Stimulated activated CD4-positive, alpha-beta T cell treated with anti-CD3 and anti-CD28 coated beads, Interleukin-15, amount 100 ng/mL, for 1 hour (primary cell): ENCODE measurements at places on chromosomes 12 and 14.

DNA sequence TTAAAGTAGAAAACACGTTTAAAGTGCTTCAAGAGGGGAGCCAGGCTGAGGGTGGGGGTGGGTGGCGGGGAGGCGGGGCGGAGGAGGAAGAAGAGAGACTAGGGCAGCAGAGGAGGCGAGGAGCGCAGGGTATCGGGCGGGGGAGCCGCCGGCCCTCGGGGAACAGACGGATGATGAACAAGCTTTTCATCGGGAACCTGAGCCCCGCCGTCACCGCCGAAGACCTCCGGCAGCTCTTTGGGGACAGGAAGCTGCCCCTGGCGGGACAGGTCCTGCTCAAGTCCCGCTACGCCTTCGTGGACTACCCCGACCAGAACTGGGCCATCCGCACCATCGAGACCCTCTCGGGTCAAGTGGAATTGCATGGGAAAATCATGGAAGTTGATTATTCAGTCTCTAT, 39.2 kb downstream of the ZCRB1 start:
- DNase-seq, result no peak

GRCh38 chr14:77104393-77104792, 6.3 kb downstream of the CIPC start:
- DNase-seq, result no peak

- no peak for DNase-seq
Measured at GRCh38 chr12:131385313-131386166, 325.4 kb upstream of the SFSWAP start.

DNA sequence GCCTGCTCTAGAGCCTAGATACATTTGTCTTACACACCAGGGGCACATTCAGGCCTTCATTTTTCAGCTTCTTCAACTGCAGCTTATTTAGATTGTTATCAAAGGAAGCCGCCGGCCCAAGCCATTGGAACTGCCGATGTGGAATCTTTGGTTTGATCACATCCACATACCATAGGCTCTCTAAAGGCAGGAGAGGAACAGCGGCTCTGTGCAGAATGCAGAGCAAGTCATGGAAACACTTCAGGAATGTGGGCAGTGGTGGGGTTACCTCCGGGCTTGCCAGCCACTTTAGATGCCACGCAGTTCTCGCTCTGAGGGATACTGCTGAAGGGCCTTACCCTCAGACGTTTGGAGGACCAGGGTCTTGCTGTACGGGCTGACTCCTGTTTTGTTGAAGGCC, 53.4 kb upstream of the PYGL start:
- no peak for DNase-seq

DNA sequence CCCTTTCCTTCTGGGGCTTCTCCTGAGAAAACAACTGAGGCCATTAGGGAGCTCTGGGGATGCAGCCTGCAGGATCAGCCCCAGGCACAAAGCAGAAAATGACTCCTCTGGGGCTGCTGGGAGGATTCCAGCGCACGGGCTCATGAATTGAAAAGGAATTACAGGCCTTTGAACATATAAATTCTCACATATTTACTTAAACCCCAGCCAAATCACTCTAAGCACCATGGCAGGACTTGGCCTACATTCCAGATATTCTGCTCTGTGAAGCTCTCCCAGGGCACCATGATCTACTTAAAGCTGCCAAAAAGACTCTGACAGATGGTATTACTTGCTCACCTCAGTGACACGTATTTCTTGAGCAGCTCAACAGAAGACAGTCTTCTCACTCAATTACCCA, 87.2 kb downstream of the ZFC3H1 start:
- DNase-seq, result no peak

DNA sequence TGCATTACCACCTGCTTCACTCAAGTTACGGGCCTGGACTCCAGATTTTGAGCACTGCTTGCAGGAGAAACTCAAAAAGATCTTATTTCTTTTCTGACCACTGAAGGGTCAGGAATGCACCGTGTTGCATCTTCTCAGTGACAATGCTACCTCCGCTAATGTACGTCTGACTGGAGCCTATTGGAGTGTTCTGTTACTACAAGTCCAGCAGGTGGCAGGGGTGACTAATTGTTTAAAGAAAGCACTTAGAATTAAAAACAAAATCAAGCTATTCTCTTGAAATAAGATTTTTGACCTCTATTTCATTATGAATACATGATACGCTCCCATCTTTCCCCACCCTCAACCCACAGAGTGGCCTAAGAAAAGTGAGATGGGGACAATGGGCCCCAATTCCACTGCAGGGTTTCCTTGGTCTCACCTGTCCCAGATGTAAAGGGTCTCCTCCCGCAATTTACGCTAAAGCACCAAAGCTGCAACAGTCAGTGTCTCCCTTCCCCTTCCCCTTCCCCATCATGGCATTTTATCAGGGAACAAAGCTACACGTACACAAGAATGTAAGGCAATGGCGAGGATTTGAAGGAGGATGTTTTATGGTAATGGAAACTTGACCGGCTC, 2.2 kb downstream of the TBPL2 start:
- no peak for DNase-seq

DNA sequence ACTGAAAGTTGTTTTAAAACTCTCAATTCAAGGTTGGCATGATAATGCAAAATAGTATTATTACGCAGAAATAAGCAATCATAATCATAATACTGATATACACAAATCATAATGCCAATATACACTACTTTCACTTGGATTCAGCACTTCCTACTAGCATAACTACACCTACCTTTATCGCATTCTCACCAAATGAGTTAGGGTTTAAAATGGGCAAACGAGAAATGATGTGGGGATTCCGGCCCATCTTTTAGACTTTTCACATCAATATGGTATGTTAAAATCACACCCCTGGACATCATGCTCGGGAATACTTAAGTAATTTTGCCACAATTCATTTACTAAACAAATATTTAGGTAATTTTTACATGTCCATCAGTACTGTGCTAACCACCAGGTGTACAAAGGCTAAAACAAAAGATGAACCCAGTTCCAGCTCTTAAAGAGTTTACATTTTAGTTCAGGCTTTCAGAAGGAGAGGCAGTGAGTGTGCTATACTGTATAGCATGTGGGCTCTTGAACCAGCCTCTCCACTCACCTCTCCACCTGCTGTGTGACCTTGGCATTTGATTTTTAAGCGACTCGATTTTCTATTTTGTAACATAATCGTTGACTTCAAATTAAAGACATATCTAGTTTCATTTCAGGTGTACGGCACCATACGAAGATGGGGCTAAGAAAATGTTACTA, 1.1 kb upstream of the USP15 start:
- DNase-seq, result no peak

- DNase-seq, result no peak
Measured at GRCh38 chr12:115920395-115921183, 356.9 kb downstream of the MED13L start.

- no peak for DNase-seq
Measured at GRCh38 chr12:130689408-130690405, 26.4 kb downstream of the RIMBP2 start.

- DNase-seq, result no peak
Measured at GRCh38 chr12:80756875-80757274, 40.2 kb downstream of the MYF5 start.

DNA sequence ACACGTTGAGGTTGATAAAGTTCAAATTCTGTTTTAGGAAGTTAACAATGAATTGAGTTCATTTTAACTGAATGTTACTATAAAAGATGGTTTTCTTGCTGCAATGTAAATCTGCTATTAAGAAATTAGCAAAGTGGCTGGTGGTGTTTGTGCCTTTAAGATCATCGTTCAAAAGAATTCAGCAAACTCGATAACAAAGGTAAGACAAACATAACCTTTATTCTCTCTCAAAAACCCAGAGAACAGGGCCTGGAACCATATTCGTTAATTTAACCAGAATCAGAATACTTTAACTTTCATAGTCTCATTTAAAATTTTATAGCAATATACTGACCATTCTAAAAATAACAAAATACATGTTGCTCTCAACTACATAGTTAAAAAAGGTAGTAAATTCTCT, 3.4 kb downstream of the TMEM30B start:
- DNase-seq, result no peak

- DNase-seq, result no peak
Measured at GRCh38 chr12:28708918-28709371, 440.1 kb upstream of the FAR2 start.

DNA sequence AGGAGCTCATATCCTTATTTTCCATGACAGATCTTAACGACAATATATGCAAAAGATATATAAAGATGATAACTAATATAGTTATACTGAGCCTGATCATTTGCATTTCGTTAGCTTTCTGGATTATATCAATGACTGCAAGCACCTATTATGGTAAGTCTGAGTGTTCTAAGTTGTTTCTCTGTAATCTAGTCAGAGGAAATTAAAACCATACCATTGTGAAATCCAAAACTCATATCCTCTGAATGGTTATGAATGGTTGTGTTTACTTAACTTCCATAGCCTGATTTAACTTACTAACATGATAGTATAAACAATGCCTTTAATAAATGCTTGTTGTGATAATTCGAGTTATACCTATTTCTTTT, 760 bp downstream of the TMEM19 start:
- DNase-seq, result no peak

DNA sequence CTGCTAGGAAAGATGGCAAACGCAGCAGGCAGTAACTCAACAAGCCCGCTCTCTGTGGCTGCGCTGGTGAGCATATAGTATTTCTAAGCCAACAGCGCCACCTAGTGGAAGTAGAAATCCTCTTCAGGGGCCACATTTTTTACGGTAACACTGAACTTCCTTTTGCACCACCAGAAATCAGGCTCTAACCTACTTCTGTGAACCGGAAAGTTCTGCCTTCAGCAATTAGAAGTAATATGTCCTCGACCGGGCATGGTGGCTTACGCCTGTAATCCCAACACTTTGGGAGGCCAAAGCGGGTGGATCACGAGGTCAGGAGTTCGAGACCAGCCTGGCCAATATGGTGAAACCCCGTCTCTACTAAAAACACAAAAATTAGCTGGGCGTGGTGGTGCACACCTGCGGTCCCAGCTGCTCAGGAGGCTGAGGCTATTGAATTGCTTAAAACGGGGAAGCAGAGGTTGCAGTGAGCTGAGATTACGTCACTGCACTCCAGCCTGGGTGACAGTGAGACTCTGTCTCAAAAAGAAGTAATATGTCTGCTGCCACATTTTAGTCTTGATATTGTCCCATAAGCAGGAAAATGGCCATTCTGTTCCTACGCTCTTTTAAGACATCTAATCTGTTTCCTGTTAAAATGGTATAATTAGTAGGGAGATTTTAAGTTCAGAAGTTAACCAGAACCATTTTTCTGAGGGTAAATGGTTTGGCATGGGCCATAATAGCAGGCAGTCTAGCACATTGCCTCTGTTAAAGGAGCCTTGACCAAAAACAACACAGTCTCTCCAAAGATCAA, 26.8 kb downstream of the APOBEC1 start:
- peak; percentile 27 for DNase-seq

DNA sequence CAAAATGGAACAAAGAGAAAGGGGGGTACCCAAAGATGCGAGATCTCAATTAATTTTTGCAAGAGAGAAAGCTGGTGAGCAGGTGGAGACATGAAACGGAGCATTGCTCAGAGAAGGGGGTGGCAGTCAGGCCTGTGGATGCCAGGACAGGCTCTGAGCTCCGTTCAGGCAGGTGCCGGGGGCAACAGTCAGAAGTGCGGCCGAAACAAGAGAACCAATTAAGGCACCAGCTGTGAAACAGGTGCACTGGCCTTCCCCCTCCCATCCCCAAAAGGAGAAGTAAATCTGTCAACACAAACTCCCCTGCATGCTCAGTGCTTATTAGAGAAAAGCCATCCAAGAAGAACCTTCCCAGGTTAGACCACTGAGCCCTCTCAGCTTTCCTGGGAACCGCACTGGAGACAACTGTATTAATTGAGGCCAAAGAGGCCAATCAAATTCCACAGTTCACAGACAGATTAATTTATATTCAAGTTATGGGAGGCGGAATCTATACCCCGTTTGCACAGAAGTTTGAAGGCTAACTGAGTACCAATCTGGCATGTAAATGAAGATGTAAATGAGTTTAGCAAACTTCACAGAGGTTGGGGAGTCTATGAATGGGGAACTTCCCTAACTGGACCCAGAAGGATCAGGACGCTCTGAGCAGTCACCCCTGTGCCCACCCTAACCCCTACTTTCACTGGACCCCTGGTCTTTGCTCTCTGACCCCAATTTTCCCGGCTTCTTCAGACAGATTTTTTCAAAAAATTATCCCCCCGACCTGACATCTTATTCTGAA, 20.9 kb downstream of the OAS2 start:
- DNase-seq, result no peak

GRCh38 chr12:68932128-68932960, 627 bp downstream of the CPM start:
- no peak for DNase-seq

- DNase-seq, result no peak
Measured at GRCh38 chr12:130576371-130576816, 139.7 kb downstream of the RIMBP2 start.

- no peak for DNase-seq
Measured at GRCh38 chr12:78470354-78471195, 394.0 kb upstream of the SYT1 start.

- no peak for DNase-seq
Measured at GRCh38 chr14:100905166-100905565, 1.6 kb upstream of the RTL1 start.

DNA sequence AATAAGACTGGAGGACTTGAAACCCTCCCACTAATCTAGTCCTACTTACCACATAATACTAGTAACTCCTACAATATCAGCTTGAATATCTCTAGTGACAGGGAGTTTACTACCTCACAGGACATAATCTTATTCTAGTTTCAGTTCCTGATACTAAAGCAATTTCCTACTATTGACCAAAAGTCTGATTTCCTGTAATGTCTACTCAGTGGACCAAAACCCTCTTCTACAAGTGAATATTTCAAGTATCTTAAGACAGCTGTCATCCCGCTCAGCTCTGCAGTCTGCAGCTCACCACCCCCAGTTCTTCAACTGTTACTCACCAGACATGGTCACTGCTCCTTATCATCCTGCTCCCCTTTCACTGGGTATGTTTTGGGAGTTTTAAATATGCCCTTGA, 70.8 kb upstream of the TMCC3 start:
- no peak for DNase-seq

DNA sequence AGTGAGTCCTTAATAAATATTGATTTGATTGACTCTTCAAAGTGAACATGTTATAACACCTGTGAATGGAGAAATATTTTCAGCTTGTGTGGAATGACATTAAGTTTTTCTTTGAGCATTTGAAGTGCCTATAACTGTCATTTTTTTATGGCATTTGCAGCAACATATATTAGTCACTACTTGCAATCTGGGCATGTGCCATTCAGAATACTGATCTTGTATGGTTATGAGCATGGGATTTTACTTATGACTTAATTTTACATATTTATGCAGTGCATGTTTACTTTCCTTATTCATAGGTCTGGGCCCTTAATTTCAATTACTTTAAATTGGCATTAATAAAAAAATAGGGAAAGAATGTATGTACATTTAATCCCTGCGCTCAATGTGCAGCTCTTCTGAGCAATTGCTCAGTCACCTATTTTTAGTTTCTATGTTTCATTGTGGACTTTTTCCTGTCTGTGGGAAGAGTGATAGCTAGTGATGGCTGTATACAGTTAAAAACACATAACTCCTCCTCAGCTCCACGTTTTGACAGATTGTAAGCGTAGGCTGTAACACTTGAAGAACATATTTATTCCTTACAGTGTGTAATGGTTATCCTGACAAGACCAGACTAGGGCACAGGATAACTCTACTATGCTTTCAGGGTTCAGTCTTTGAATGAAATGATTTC, 339.6 kb downstream of the SNAPC1 start:
- no peak for DNase-seq
